ENCODE measurements at places on chromosomes 1 and 21.

GRCh38 chr1:48005253-48006117 is 8.3 kb upstream of the TRABD2B start:
- no peak for DNase-seq

- peak; percentile 33 for DNase-seq
These were observed 67.4 kb downstream of the RGS18 start for GRCh38 chr1:192225703-192226102.

GRCh38 chr1:121417325-121417923 is 232.6 kb downstream of the SRGAP2C start:
- DNase-seq = no peak

- no peak for DNase-seq
These were observed 5.5 kb downstream of the PGLYRP3 start for GRCh38 chr1:153307221-153307600.

DNA sequence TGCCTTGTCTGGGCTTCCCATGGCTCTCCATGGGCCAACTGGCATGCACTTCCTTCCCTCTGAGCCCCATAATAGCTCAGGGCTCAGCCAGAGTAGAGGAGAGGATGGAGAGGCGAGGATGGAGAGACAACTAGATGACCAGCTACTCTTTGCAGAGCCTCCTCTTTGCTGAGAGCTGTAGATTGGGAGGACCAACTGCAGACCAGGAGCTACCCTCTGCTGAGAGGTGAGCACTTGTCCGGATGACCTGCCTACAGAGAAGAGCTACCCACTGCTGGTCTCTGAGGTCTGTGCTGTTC is 58.0 kb upstream of the ETV3 start:
- no peak for DNase-seq

DNA sequence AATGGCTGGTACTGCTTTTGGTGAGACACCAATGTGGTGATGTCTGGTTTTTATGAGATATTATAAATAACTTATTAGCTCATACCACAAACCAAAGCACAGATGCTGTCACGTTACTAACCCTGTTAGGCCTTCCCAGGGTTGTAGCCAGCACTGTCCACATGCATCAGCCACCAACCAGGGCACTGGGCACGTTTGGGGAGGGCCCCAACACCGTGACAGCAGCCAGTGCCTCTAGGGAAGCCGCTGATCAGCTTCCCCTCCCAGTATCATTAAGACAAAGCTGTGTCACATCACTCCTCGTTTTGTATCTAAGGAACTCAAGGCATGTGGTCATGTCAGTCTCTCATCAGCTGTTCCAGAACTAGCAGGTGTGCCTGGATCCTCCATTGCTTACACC is 13.9 kb downstream of the URB1 start:
- DNase-seq = peak; percentile 51

DNA sequence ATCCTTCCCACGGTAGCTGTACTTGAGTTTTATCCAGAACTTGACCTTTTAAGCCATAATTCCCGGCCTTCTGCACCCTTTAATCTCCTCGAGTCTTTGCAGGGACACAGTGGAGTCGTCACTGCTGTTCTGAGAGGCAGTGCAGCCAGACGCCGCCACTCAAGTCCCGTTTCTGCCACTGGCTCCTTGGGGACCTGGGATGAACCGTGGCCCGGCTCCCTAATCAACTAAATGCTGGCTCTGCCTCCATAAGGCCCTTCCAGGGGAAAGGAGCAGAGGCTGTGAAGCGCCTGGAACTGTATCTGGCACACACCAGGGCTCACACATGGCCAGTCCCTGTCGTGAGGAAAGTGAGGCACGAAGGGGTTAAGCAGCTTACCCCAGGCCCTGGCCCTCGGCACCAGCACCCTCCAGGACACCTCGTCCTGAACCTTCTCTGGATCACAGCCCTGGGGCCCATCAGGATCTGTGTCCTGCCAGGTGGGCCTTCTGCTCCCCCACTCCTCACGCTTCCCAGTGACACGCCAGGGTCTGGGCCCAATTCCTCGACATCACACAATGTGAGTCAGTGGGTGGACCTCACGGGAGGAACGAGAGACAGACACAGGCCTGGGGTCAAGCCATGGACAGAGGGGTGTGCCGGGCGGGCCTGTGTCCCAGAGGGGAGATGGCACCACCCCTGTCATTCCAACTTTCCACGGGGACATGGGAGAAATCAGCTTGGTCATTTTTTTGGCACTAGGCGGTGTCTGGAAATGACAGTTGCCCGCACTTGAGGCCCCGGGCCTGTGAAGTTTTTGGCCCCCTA is 23.5 kb upstream of the C1orf174 start:
- DNase-seq = no peak

- no peak for DNase-seq
These were observed 39.2 kb downstream of the ADARB1 start for GRCh38 chr21:45113543-45113942.

GRCh38 chr1:59703918-59704378 is 110.8 kb upstream of the HOOK1 start:
- no peak for DNase-seq

DNA sequence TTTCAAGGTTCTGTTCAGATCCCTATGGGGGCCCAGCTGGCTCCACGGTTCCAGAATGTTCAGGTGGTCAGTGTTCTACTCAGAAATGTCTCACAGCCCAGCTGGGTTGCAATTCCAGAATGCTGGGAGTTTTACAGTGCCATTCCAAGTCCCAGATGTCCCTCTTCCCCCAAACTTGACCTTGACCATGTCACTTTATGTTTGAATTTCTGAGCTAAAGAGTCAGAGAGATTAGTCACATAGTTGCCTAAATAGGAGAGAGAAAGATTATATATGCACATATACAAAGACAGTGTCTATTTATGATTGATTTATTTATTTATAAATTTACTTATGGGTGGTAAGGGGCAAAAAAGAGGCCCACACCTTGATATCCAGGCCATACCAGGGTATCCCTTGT is 2.5 kb downstream of the GPR3 start:
- DNase-seq = peak; percentile 63

- peak; percentile 46 for DNase-seq
These were observed 17.0 kb upstream of the IFI44L start for GRCh38 chr1:78603206-78603605.

DNA sequence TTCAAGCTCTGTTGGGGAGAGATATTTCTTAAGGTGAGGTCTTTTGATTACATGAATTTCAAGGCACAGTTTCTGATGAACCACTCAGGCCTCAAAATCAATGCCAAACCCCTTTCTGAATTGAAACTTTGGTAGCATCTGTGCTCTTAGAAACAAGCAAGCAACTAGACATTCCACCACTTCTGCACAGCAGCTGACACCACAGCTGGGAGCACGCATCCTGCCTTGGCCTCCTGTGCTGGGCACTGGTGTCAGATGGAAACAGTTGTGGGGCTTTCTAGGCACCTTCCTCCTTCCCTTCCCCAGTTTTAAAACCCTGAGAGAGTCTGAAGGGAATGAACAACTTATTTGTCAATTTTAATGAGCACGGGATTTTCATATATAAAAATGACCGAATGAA is 360.2 kb downstream of the ADGRL2 start:
- no peak for DNase-seq

- DNase-seq = peak; percentile 80
These were observed 7.4 kb upstream of the PPP1R15B start for GRCh38 chr1:204419064-204419403.

DNA sequence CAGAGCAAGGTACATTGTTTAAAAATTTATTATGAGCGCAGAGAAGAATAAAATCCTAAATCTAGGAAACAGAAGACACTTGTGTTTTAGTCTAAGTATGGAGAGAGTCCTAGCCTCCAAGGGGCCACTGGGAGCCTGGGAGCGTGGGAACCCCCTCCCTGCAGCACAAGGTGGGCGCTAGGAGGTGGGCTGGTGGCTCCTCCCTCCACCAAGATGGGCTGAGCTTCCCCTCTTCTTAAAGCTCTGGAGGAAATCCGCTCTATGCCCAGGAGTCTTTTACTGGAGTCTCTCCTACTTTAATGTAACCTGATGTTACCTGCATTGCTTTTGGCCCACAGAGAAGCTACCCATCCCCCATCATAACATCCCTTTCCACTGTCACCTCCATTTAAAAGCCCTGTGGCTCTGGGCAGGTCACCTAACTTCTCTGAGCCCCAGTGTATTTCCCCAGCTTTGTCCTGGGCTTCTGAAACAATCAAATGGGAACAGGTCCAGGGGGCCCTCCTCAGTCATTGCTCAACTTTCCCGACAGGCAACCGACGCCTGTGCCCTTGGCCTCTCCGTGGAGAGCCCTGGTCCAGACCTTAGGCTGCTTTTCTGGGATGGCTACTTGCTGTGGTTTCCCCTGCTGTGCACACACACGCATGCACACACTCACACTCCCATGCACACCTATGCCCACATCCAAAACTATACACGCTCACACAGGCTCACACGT is 181.5 kb downstream of the NPHP4 start:
- no peak for DNase-seq

- DNase-seq = no peak
These were observed 81.8 kb downstream of the AJAP1 start for GRCh38 chr1:4736254-4736653.

GRCh38 chr1:84995484-84996334 is 1.2 kb downstream of the MCOLN2 start:
- no peak for DNase-seq

DNA sequence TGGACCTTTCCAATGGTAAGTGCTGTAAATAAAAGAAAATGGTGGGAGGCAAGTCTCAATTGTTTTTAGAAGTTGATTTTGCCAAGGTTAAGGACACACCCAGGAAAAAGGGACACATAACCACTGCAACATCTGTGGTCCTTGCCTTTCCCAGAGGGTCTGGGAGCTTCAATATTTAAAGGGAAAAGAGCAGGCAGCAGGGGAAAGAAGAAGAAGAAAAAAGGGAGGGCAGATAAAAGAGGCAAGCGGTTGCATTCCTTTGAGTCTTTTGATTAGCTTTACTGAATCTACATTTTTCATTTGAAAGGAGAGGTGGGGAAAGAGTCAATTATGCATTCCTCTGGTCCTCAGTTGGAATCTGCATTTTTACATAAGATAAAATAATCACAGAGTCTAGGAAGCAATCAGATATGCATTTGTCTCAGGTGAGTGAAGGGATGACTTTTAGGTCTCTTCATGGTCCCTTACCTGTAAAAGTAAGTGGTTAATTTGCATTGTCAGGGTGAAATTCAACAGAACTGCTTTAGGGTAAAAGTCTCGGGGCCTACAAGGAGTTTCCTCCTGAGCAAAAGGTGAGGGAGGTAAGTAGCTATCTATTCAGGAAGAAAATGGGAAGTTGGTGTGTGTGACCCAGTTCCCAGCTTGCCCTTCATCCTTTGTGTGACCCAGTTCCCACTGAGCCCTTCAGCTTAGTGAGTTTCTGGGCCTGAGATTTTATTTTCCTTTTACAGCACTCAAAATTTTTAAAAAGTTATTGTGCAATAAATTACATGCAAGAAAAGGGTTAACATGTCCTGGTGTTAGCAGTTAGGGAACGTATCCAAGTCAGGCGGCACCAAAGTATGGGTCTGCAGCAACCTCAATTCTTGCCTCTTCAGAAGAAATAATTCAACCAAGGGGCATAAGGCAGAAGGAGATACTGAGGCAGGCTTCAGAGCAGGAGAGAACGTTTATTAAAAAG is 8.6 kb upstream of the CNIH3 start:
- no peak for DNase-seq

GRCh38 chr1:73947009-73947408 is 251.0 kb downstream of the LRRIQ3 start:
- no peak for DNase-seq

DNA sequence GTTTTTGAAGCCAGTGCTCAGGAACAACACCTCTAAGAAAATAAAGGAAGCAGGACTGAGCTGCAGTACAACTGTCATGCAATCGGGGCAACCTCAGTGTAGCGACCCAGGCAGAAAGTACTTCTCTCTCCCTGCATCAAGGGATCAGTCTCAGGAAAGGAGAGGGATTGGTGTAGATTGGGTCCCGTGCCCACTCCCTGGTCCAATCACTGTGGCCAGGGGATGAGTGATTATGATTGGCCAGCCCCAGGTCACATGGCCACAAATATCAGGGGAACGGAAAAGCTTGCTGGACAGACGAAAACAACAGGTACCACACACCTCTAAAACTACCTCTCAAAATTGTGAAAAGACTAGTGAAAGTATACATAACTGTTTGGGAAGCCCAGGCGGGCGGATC is 136.2 kb upstream of the F3 start:
- DNase-seq = no peak

DNA sequence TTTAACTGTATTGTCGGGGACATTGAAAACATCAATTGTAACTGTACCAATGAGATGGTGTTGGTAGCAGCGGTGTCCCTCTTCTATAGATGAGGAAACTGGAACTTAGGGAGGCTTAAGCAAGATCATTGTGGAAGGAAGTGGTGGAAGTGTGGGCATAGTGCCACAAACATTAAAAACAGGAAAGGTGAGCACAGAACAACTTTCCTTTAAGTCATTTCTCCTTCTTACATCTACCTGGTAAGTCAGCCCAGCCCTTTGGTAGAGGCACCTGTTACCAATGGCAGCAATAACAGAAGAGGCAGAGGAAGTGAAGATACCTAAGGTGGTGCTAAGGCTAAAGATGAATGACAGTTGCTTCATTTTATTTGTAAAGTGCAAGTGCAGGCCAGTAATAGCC is 12.0 kb upstream of the CTSS start:
- no peak for DNase-seq

GRCh38 chr1:26602378-26602959 is 72.9 kb downstream of the RPS6KA1 start:
- peak; percentile 76 for DNase-seq

- peak; percentile 78 for DNase-seq
These were observed 220.5 kb upstream of the B3GALT2 start for GRCh38 chr1:193406901-193407300.

GRCh38 chr1:216884614-216885229 is 161.5 kb upstream of the ESRRG start:
- DNase-seq = no peak

DNA sequence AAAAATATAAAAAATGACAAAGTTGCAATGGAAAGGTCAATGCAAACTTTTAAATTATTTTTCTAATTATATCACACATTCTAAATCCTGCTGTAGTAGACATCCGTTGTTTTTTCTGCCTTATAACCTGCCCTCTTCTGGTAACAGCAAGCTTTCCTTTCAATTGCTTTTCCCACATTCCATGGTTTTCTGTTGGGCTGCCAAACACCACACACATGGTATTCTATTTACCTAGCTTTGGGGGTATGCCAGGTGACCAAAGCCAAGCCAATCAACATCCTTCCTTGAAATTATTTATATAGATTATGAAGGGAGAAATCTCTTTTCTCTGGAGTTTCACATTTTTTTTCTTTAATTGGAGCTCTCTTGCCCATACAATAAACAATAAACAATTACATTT is 3.4 kb upstream of the LAMC1 start:
- peak; percentile 37 for DNase-seq

GRCh38 chr1:238954865-238955264 is 431.5 kb upstream of the CHRM3 start:
- DNase-seq = no peak

GRCh38 chr1:23446661-23447310 is 22.2 kb upstream of the TCEA3 start:
- no peak for DNase-seq

- peak; percentile 7 for DNase-seq
These were observed 204.7 kb upstream of the LYPLAL1 start for GRCh38 chr1:218969006-218969405.

DNA sequence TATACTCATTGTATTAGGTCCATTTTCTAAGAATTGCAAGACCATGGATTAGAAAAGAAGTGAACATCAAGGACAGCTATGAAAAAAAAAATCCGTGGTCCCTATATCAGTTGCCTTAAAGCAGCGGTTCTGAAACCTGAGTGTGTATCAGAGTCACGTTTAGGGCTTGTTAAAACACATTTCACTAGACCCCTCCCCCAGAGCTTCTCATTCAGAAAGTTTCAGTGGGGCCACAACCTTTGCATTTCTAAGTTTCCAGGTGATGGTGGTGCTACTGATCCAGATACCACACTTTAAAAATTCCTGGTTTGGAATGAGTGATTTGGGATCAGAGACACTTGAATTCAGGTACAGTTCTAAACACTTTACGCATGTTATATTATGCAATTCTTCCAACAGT is 96.1 kb upstream of the PRMT6 start:
- no peak for DNase-seq

Measured in EH (cell line).